CD4-positive, CD25-positive, alpha-beta regulatory T cell (primary cell): ENCODE measurements at places on chromosomes 7 and 10. TPM values are rescaled to one million over a fixed set of nuclear protein-coding genes. Genes with fewer than 3 reads are reported as not detected.

DNA sequence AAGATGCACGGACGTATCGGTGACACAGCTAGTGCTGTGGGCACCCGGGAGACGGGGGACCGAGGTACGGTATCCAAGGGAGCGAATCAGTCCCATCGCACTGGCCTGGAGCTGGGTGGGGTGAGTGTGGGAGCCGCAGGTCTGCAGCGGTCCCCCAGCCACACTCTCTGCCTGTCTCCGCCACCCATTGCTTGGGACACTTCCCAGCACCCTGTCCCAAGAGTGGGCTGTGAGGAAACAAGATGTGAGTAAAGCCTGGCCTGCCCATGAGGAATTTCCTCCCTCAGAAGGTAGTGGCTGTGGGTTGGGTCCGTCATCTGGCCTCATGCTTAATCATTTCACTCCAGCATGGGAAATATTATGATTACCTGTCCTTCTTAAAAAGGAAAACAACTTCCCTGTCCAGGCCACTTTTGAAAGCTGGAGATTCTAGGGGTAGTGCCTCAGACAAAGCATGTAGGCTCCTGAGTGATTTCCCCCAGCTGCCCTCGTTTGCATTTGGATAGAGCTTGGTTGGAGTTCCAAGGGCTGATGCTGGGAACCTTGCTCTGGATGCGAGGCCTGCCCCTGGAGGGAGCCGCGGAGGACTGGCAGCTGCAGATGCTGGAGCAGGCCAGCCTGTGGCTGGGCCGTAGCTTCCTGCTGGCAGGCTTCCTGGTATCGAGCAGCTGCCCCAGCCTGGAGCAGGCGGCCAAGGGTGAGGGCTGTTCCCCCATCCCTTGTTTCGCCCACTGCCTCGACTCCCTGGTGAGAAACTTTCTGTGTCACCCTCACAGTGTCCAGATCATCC is 6.2 kb upstream of the ACTR3C start:
- no peak for DNase-seq

DNA sequence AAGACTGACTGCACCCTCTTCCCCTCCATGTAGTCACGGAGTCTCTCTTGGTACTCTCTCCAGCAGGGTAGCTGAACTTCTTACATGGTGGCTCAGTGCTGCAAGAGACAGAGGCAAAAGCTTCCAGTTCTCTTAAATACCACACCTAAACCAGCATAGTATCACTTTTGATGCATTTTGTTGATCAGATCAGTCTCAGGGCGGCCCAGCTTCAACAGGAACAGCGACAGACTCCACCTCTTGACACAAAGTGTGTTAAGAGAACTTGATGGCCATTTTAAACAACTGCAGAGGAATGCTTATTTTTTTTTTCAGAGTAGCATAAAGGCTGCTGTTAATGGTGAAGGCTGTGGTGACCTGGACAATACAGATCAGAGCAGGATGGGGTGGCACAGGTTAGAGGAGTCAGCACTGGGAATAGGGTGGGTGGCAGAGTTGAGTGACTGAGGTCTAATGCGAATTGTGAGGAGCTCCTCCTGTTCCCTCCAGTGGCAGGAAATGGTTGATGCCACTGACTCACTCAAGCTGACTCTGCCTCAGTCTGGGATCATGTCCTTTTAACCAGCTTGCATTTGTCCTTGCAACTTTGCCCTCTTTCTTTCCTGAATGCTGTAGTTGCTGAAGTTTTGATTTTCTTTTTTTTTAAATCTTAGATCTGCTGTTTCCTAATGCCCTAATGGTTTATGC is 17.3 kb downstream of the MGAM start:
- no peak for DNase-seq

GRCh38 chr10:43998021-43998809 is 349.5 kb upstream of the ZNF32 start:
- no peak for DNase-seq

CALCR gene
- not detected for total RNA-seq
